ENCODE measurements at places on chromosomes 2 and 18.

GRCh38 chr2:174670446-174670845, 72.8 kb upstream of the WIPF1 start:
- no peak for DNase-seq

DNA sequence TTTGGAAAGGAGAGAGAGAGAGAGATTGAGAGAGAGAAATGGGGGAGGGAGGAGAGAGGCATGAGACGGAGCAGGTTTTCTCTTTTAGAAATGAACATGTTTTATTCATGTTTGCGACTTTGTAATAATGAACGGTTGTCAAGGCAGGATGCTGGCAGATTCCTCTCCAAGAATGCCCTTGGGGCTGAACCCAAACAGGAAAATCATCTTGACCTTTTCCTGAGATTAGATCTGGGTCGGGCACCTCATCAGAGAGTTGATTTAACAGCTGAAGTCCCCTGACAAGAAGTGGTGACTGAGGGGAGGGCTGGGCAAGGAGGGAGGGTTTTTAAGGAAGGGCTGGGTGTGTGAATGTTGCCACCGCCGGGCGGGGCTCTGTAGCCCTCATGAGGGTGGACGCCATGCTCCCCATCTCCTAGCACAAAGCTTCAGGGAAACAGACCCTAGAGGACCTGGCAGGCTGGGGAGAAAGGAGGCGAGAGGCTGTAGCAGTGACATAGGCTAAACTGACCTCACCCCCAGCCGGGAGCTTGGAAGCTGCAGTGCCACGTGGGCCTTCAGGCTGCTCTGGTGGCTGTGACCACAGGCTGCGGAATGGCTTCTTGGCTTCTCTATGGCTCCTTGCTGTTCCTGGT, 60.0 kb downstream of the LIPG start:
- no peak for DNase-seq

GRCh38 chr2:20781656-20782265, 41.1 kb downstream of the LDAH start:
- no peak for DNase-seq

DNA sequence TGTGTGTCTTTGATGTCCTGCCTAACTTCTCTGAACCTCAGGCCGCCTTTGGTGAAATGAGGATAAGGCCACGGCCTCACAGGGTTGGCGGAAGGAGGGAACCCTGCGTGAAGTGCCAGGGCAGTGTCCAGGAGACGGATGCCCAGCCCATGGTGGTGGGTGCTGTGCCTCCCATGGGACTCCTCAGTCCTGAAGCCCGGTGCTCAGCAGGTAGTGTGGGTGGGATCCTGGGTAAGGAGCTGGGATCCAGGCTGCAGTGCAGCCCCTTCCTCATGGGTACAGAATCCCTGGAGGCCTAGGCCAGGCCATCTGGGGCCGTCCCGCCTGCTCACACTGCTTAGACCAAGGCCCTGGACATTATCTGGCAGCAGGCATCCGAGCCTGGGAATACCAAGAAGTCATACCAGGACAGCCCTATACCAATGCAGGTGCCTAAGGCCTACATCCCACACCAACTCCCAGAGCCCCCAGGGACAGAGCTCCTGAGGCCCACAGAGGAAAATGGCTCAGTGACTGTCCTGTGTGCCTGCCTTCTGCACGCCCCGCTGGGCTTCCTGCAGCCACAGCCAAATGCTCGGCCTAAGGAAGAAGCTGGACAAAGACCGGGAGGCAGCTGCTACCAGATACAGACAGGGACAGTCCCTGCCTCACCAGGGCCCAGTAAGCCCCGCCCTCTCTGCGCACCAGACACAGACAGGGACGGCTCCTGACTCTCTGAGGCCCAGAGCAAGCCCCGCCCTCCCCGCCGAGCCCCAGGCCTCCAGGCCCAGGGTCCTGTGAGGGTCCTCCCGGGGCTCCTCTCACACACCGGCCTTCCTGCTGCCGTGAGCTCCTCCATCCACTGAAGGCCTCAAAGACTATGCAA, 78.0 kb downstream of the NDUFA10 start:
- DNase-seq = peak; percentile 53

DNA sequence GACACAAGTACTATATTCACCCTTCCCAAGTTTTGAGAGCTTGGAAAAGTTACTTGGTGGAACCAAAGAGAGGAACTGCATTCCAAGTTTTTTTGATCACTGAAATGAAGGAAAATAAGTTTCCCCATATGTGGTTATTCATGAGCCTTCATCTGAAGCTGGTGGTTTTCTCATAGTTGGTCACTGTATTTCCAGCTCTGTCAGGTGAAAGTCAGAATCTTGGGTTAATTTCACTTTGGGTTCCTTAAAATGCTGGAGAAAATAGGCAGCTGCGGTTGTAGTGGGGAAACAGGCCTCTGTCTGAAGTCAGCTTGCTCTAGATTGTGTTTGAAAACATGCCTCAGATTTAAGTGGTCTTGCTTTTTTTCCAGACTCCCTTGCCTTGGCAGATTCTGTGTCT, 200.5 kb downstream of the HRH4 start:
- DNase-seq = no peak

GRCh38 chr18:63161761-63162195, 157.8 kb downstream of the BCL2 start:
- peak; percentile 91 for DNase-seq

DNA sequence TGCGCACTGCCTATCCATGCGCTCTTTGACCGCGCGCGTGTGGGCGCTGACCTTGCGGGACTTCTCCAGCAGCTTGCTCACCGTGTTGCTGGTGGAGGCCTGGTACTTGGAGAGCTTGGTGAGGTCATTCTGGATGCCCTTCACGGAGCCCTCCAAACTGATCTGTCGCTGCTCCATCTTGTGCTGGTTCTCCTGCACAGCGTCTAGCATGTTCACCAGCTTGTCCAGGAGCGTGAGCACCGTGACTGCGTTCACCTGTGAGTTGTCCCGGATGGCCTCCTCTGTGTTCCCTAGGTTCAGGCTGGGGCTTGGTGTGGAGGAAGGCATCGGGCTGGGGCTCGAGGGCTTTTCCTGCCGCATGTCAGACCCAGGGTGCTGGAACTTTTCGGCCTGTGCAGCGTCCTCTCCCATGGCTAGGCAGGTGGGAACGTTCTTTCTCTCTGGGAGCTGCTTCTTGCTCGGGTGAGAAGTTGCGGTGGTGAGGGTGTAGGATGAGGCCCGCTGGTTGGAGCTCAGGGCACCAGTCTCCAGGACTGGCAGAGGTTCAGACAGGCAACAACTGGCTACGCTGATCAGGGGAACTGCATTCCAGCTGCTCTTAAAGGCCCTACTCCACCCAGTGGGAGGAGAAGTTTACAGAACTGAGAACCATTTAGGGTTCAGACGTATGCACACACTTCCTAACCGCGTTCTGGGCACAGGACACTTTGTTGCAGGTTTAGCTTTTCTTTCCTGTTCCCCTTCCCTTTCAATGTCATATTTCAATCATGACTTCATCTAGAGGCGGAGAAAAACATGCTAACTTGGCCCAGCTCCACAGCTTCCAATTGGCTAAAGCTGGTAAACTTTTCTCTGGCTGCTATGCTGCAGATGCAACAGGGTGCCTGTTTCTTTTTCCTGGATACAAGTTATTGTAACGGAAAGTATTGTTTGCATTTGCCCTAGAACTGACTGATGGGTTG, at the start of gene CAVIN2:
TSS of gene CAVIN2 (minus strand) at position 574 of the 962 bp plus-strand sequence. CDS start at position 411, 163 bp downstream.
- DNase-seq = peak; percentile 70

DNA sequence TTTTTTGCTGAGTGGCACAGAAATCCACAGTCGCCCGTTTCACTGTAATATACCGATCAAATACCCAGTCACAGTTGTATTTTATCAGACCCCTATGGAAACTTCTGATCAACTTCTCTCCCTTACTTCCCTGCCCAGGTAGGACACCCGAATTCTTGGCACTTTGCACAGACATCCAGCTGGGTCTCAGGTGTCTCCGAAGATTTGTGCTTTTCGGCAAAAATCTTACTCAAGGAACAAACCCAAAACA, 596 bp downstream of the MREG start:
- DNase-seq = no peak

DNA sequence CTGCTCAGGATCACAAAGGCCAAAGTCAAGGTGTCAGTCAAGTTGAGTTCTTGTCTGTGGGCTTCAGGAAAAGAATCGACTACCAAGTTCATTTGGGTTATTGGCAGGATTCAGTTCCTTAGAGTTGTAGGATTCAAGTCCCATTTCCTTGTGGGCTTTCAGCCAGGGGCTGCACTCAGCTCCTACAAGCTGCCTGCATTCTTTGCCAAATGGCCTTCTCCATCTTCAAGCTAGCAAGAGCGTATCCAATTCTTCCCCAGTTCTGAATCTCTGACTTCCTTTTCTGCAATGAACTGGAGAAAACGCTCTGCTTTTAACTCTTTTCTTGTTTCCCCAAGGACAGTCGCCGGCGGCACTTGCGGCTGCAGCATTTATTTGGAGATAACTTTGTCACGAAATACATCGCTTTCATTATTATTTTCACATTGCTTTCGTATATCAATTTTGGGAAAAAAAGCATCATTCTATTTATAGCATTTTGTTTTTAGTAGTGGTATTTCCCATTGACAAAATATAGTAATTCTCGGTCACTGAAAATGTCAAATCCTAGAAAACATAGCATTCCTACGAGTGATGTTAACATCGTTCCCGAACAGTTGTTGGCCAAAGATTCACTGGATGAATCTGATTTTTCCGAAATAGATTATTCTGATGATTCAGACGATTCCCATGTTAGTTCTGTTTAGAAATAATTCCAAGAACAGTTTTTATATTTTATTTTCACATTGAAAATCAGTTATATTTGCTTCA, 59.6 kb upstream of the SERPINE2 start:
- no peak for DNase-seq

DNA sequence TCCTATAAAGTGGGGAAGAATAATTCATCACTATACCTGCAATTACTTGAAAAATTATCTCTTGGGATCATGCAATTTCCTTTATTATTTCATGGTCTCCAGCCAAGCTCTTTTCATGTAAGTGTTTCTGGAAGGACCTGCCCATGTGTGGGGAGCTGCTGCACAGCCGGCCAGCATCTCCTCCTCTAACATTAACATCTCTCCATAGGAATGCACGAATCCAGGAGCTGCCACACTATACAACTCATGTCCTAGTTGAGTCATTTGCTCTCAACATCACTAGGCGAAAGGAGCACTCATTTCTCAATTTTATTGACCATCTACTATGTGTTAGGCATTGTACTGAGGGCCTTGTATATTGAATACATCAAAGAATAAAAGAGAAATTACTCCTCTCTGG, 144.3 kb upstream of the ERBB4 start:
- DNase-seq = no peak
